ENCODE measurements at places on chromosomes 3 and 15. TPM values are rescaled to one million over a fixed set of nuclear protein-coding genes. Genes with fewer than 3 reads are reported as not detected.

DNA sequence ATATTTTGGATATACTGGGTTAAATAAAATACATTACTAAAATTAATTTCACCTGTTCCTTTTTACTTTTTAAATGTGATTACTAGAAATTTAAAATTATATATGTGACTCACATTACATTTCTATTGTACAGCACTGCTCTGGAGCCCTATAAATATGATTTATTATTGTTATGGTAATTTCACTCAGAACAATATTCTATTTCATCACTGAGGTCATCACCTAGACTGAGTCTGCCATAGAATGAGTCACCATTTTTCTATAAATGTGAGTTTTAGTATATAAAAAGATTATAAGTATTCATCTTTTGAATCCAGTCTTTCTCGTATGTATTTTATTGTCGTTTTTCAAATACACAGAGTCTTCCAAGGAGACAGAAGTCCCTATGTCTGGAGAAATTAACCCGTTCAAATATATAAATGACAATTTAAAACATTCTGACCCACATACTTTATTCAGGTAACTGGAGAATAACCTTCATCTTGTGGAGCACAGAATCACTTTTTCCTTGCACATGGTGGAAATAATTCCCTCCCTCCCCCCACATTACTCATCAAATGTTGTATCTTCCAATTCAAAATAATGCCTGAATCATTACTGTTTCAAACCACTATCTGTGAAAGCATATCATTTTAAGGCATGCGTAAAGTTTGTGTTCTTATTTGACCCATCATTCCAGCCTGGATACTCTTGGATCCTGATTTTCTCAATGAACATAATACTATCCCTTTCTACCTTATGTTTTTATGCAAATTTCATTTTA lies 30.0 kb downstream of the CHST14 start:
- H3K27ac ChIP-seq = no peak overlapping the region
- no peaks in the 10 kb centered on the region for H3K4me1 ChIP-seq
- no peak for DNase-seq
- H3K36me3 ChIP-seq = no peaks in the 10 kb centered on the region
- H3K27me3 ChIP-seq = no peaks in the 10 kb centered on the region
- no peak overlapping the region for H3K4me3 ChIP-seq

ATP10A gene
- 0.13 TPM for total RNA-seq

RARRES1 gene
- not detected for total RNA-seq

GRCh38 chr3:149599236-149599635 lies 58.6 kb downstream of the WWTR1 start:
- H3K4me3 ChIP-seq = no peak overlapping the region
- DNase-seq = no peak
- H3K36me3 ChIP-seq = peaks cover 14% of the 10 kb centered on the region
- peaks cover 3% of the 10 kb centered on the region for H3K27me3 ChIP-seq
- H3K4me1 ChIP-seq = peaks cover 47% of the 10 kb centered on the region
- H3K27ac ChIP-seq = no peak overlapping the region

- H3K27ac ChIP-seq = no peak overlapping the region
- no peaks in the 10 kb centered on the region for H3K4me1 ChIP-seq
- H3K36me3 ChIP-seq = no peaks in the 10 kb centered on the region
Measured at GRCh38 chr3:161508852-161509477, 12.4 kb downstream of the OTOL1 start.

CIB2 gene
- 16.4 TPM for total RNA-seq

GOLGA6D gene
- total RNA-seq = 1.2 TPM

- H3K36me3 ChIP-seq = no peaks in the 10 kb centered on the region
- H3K4me3 ChIP-seq = no peak overlapping the region
- H3K27me3 ChIP-seq = peaks cover 4% of the 10 kb centered on the region
Measured at GRCh38 chr3:160192310-160193029, 32.8 kb upstream of the C3orf80 start.

DNA sequence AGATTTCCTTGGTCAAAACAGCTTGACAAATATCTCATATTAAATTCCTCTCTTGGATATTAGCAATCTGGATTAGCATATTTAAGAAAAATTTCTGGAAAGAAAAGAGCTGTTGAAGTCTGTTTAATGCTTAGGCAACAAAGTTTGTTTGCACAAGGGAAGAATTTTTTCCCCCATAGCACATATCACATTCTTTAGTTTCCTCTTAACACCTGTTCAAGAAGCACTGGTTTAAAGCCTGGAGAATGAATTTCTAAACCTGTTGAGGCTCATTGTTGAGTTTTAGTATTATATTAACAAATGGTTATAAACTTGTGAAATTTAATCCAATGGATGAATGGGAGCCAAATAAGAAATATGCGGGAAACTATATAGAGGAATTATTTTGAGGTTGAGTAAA lies 41.5 kb downstream of the NLGN1 start:
- no peaks in the 10 kb centered on the region for H3K36me3 ChIP-seq
- H3K27me3 ChIP-seq = peaks cover 2% of the 10 kb centered on the region
- DNase-seq = no peak
- H3K4me1 ChIP-seq = peaks cover 5% of the 10 kb centered on the region
- H3K27ac ChIP-seq = no peak overlapping the region

SPATA12 gene
- total RNA-seq = 0.15 TPM

GRCh38 chr3:23991683-23992628 lies 46.9 kb downstream of the NR1D2 start:
- H3K4me1 ChIP-seq = peaks cover 30% of the 10 kb centered on the region
- no peaks in the 10 kb centered on the region for H3K36me3 ChIP-seq
- H3K27me3 ChIP-seq = peaks cover 2% of the 10 kb centered on the region
- H3K27ac ChIP-seq = peak overlapping the region; percentile 91
- no peak overlapping the region for H3K4me3 ChIP-seq
- DNase-seq = no peak

DNA sequence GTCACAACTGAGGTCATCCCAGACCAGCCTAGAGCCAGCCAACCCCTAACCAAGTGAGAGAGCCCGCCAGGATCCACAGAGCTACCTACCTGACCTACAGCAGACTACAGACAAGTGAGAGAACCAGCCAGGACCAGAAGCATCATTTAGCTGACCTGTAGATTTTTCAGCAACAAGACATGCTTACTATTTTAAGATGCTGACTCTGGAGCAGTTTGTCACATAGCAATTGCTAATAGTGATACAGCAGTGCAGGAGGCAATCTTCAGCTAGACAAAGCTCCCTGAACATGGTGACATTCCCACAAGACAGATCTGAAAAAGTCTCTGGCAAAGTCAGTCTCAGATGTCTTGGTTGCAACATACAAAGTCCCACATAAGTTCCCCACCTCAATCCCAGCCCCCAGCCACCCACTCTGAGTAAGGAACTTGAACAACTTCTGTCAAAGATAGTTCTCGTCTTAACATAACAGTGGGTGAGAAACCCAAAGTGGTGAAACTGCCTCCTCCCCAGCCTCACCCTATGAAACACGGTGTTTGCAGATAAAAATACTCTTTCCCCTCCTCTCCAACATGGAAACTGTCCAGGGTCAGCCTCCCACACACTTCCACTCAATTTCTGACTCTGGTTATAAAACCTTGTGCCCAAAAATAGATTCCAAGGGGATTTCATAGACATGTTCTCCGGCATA lies 120.3 kb upstream of the SLC6A11 start:
- no peak for DNase-seq
- H3K27me3 ChIP-seq = peaks cover 17% of the 10 kb centered on the region
- H3K36me3 ChIP-seq = no peaks in the 10 kb centered on the region
- peaks cover 4% of the 10 kb centered on the region for H3K4me1 ChIP-seq
- H3K27ac ChIP-seq = no peak overlapping the region
- H3K4me3 ChIP-seq = no peak overlapping the region

GRCh38 chr3:43432462-43432861 lies 146.1 kb downstream of the SNRK start:
- no peak overlapping the region for H3K4me3 ChIP-seq
- no peak overlapping the region for H3K27ac ChIP-seq
- H3K4me1 ChIP-seq = peaks cover 36% of the 10 kb centered on the region
- peaks cover 2% of the 10 kb centered on the region for H3K27me3 ChIP-seq
- H3K36me3 ChIP-seq = peaks cover 23% of the 10 kb centered on the region
- DNase-seq = no peak

GRCh38 chr15:31606194-31606669 lies 279.6 kb downstream of the KLF13 start:
- no peak overlapping the region for H3K27ac ChIP-seq
- no peak overlapping the region for H3K4me3 ChIP-seq
- H3K4me1 ChIP-seq = peaks cover 14% of the 10 kb centered on the region
- no peaks in the 10 kb centered on the region for H3K36me3 ChIP-seq
- peaks cover 4% of the 10 kb centered on the region for H3K27me3 ChIP-seq

KCNH8 gene
- total RNA-seq = 1.3 TPM

DNA sequence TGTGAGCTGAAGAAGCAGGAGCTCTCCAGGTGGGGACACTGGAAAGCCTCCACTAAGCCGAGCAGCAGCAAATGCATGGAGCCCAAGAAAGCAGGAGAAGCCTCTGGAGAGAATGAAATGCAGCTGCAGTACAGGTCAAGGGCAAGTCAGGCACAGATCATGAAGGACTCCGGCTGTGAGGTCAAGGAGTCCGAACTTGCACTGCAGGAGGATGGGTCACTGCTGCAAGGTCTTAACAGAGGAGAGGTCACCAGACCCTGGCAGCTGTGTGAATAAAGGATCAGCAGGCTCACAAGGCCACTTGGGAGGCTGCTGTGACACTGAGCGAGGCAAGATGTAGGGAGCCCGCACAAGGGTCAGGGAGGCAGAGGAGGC lies 24.7 kb upstream of the SLC41A3 start:
- H3K36me3 ChIP-seq = no peaks in the 10 kb centered on the region
- H3K27me3 ChIP-seq = peaks cover 15% of the 10 kb centered on the region
- H3K27ac ChIP-seq = no peak overlapping the region
- H3K4me3 ChIP-seq = no peak overlapping the region

- H3K27ac ChIP-seq = no peak overlapping the region
- peaks cover 4% of the 10 kb centered on the region for H3K27me3 ChIP-seq
- H3K36me3 ChIP-seq = peaks cover 48% of the 10 kb centered on the region
- no peak overlapping the region for H3K4me3 ChIP-seq
- no peaks in the 10 kb centered on the region for H3K4me1 ChIP-seq
- no peak for DNase-seq
Measured at GRCh38 chr15:70063980-70064379, 33.7 kb downstream of the TLE3 start.

- no peak for DNase-seq
- no peaks in the 10 kb centered on the region for H3K4me1 ChIP-seq
- H3K27ac ChIP-seq = no peak overlapping the region
- H3K4me3 ChIP-seq = no peak overlapping the region
- H3K27me3 ChIP-seq = peaks cover 2% of the 10 kb centered on the region
Measured at GRCh38 chr15:31409171-31409570, 82.5 kb downstream of the KLF13 start.

ACTRT3 gene
- total RNA-seq = 2.6 TPM

- peaks cover 8% of the 10 kb centered on the region for H3K4me1 ChIP-seq
- H3K27ac ChIP-seq = no peak overlapping the region
- DNase-seq = no peak
- H3K4me3 ChIP-seq = no peak overlapping the region
- peaks cover 8% of the 10 kb centered on the region for H3K27me3 ChIP-seq
Measured at GRCh38 chr3:51379746-51380455, 5.2 kb upstream of the MANF start.

All from endothelial cell (in vitro differentiated cells).